ENCODE measurements at places on chromosomes 12 and 14. TPM values are rescaled to one million over a fixed set of nuclear protein-coding genes. Genes with fewer than 3 reads are reported as not detected.
A peak's percentile ranks its signal among the peaks of the same experiment; 100 is the strongest.

Gene IFT81
- 0.25 TPM for total RNA-seq

Gene SELPLG
- total RNA-seq = 32.3 TPM

Gene EPS8
- 2.1 TPM for total RNA-seq

Gene NXPH4
- total RNA-seq = 1.7 TPM

Gene SERPINA3
- not detected for total RNA-seq

Gene TDG
- total RNA-seq = 36.8 TPM

Gene MYF5
- total RNA-seq = not detected

GRCh38 chr14:90290337-90291011, 34.1 kb downstream of the PSMC1 start:
- no peak for DNase-seq

DNA sequence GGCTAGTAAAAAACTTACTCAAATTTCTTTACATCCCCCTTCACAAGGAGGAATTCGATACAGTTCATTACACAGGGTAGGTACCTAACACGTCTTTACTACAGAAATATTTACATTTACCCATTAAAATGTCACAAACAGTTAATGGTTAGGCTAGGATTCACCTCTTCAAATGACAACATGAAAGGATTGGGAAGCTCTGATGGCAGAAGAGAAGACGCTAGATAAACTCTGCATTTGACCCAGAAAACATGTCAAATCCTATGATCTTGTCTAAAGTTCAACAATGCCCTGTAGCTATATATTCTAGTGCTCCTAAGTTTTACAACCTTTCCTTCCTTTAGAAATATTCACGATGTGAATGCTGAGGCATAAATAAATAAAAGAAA, 64.8 kb downstream of the DENND5B start:
- no peak for DNase-seq

GRCh38 chr12:31583878-31584277, 7.1 kb downstream of the DENND5B start:
- DNase-seq = no peak

DNA sequence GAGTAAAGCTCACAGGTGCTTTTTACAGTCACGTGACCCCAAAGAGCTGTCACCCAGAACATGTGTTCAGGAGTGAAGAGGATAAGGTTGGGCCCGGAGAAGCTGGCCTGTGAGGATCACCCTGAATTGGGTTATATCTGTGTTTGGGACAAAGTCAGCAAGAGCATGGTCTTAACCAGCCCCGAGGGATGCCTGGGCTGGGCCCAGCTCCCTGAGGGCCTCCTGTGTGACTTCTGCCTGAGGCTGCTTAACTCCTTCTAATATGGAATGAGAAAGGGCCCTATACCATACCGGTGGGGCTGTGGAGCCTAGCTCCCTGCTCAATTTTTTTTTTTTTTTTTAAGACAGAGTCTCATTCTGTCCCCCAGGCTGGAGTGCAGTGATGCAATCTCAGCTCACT, 2.5 kb downstream of the CDCA4 start:
- DNase-seq = no peak

DNA sequence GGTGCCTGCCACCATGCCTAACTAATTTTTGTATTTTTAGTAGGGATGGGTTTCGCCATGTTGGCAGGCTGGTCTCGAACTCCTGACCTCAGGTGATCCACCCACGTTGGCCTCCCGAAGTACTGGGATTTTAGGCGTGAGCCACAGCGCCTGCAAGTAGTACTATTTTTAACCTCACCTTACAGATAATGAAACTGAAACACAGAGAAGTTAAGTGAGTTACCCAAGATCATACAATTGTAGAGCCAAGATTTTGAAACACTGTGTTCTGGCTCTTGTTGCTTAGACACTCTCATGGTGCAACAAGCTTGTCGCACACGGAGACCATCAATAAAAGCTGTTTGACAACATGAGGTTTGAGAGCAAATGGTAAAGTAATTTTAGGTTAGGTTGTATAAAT, 159.1 kb upstream of the LMNTD1 start:
- no peak for DNase-seq

- DNase-seq = peak; percentile 1
Observed at GRCh38 chr12:130026608-130027176, 122.9 kb upstream of the TMEM132D start.

DNA sequence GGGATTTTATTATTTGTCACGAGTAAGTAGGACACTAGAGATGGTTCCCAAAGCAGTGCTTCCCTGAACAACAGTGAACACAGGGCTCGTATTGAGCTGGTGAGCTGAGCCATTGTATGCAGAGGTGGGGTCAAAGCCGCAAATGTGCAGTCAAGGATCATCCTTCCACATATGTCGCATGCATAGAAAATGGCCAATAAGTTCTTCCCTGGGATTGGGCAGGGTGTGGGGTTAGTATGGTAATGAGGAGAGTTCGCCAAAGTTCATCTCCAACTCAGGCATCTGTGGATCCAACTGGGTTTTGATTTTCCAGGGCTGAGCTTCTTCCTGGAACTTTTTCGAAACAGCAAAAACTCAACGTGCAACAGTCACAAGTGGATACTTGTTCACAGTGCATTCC, 86.6 kb downstream of the CMKLR1 start:
- no peak for DNase-seq

GRCh38 chr12:67925077-67925476, 64.2 kb upstream of the IFNG-AS1 start:
- DNase-seq = no peak

DNA sequence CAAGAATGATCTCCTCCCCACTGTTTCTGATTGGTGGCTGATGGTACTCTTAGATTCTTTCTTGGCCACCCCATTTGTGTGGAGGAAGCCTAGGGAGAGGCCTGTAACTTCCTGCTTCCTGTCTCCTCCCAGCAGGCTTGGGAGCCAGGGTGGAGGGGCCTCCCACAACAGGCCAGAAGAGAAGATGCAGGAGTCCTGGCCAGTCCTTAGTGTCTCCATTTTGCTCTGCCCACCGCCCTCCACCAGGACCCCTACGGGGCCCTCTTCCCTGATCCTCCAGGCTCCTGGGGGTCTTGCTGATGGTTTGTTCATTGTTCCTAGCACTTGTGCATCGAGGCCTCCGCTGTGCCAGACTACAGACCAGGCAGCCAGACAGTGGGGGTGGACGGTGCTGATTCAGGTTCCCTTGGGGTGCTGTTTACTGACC, 6.8 kb downstream of the TSPAN9 start:
- no peak for DNase-seq

GRCh38 chr14:102696856-102697495, 80.3 kb upstream of the TRAF3 start:
- DNase-seq = no peak

DNA sequence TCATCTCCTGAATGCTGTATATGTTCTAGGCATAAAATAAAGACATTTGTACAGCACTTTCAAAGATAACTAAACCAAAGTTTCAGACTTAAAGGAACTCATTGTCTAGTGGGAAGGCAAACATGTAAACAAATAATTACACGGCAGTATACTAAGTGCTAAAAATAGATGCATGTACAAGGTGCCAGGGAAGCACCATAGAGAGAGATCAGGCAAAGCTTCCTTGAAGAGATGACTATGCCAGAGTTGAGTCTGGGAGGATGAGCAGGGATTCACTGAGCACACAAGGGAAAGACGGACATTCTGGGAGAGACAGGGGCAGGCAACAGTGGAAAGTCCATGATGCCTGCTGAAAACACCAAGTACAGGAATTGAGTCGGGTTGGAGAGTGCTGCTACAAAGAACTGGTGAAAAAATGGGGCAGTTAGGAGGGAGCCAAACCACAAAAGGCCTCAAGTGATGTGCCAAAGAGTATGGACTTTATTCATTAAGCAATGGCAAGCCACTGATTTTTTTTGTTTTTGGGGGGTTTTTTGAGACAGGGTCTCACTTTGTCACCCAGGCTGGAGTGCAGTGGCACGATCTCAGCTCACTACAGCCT, 26.8 kb downstream of the ANKS1B start:
- no peak for DNase-seq

GRCh38 chr12:52193991-52194390, 2.2 kb upstream of the KRT80 start:
- no peak for DNase-seq

GRCh38 chr12:6376870-6377666, 1.7 kb upstream of the SCNN1A start:
- DNase-seq = peak; percentile 49

DNA sequence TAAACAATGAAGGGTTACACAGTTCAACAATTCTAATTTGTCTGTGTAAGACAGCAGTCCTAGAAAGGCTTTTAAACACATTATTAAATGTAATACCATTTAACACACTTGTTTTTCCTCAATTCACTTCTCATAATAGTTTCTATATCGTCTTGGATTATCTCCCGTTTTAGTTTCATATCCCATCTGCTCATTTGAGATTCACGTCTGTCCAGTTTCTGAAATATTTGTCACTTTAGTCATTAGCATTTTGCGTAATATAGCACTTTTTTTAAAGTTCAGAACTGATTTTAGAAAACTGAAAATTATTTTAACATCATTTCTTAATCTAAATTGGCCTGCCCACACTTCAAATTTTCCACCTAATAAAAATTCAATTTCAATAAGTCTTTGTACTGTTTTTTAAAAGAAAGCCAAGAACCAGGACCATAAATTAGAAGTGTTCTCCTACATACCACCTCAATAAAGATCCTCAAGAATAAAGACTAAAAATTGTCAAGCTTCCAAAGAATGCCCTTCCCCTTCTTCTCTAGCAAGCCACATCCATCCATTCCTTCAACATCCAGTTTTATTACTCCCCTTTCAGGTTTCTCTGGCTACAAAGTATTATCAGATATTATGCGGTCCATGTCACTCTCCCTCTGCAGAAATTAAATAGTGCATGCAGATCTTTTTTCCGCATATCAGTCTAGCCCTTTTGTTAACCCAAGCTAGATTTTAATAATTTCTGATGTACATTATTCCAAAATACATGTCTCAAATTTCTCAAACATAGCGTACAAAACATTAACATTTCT, 11.9 kb downstream of the MED13L start:
- DNase-seq = no peak

DNA sequence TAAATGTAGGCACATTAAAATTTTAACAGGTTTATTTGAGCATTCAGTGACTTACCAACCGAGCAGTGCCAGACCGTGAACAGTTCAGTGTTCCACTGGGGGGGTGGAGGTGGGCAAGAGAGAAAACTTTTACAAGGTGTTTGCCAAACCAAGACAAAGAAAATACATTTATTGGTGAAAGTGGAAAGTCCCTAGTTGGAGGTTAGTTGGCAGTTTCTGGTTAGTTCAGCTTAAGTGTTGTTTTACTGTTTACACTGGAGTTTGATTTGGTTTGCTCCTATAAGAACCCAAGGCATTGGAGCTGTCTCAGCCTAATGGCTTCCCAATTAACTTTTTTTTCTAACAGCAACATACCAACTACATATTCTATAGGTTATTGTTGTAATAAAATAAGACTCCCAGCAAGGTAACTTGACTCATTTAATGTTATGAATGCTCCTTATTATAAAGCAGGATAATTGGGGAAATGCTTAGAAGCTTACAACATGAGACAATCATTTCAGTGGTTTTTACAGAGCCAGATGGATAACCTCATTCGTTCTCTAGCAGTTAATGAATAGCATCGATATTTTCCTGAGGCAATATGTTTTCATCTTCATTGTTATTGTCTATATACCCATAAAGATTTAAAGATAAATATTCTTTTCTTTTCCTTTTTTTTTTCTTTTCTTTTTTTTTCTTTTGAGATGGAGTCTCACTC, 115.8 kb downstream of the ETNK1 start:
- no peak for DNase-seq

DNA sequence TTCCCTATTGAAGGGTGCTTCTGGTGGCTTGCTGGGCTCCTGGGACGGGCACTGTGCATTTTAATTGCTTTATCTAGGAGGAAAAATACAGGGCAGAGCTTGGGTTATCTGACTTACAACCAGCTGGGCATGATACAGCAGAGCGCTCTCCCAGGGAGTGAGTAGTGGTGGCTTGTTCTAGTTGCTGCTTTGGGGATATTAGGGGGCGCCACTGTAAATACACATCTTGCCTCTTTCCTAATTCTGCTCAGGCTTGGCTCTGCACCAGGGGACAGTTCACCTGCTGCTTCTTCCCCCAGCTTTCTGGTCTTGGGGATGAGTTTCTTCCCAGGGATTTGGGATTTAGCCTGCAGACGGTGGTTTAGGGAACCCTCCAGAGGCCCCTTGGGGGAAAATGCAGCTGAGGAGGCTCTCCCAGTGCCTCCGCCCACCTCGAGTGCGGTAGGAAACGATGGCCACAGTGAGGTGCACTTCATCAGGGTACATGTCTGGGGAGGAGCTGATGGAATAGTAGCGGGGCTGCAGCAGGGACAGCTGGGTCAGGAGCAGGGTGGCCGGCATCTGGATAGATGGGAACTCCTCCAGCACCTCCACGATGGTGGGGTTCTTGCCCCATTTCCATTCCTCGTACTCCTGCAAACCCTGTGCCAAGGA, 36.9 kb upstream of the FBXO21 start:
- no peak for DNase-seq

DNA sequence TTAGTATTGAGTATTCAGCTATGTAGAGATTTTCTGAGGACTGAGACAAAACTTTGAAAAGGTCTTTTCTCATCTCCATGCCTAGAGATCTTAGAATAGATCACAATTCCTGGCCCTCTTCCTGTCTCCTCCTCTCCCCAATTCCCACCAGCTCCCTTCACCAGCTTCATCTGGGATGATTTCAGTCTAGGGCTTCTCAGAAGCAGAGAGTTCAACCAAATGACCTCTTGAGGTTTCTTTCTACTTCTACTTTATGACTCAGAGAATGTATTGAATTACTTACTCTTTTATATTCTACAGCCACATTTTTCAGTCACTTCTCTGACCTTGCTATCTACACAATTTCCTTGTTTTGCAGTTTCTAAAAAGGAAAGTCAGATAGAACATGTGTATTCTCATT, 19.4 kb upstream of the SNX6 start:
- DNase-seq = no peak

DNA sequence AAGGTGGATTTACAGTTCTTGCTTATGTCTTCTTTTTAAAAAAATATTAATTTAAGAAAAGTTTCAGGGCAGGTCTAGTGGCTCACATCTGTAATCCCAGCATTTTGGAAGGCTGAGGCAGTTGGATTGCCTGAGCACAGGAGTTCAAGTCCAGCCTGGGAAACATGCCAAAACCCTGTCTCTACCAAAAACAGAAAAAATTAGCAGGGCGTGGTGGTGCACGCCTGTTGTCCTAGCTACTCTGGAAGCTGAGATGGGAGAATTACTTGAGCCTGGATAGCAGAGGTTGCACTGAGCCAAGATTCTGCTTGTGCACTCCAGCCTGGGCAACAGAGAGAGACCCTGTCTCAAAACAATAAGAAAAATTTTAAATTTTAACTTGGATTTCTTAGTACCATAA, 5.4 kb upstream of the TAS2R46 start:
- DNase-seq = no peak

- no peak for DNase-seq
Observed at GRCh38 chr14:74427651-74428050, 1.6 kb upstream of the SYNDIG1L start.

- peak; percentile 27 for DNase-seq
Observed at GRCh38 chr12:94230357-94230905, 82.1 kb downstream of the PLXNC1 start.

- DNase-seq = no peak
Observed at GRCh38 chr12:19369691-19370148, 69.6 kb upstream of the AEBP2 start.

DNA sequence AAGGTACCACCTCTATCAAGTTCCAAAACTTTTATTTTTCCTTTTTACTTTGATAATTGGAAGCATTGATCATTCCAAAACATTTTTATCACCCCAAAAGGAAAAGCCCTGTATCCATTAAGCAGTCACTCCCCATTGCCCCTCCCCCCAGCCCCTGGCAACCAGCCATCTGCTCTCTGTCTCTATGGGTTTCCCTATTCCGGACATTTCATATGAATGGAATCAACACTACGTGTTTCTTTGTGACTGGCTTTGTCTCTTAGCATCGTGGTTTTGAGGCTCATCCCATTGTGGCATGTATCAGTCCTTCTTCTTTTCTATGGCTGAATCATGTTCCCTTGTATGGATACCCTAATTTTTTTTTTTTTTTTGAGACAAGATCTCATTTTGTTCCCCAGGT, 18.0 kb upstream of the PHETA1 start:
- no peak for DNase-seq

All from CD8-positive, alpha-beta T cell (primary cell).